Panc1 (cell line): ENCODE measurements at places on chromosomes 11 and 22. TPM values are rescaled to one million over a fixed set of nuclear protein-coding genes. Genes with fewer than 3 reads are reported as not detected.

DNA sequence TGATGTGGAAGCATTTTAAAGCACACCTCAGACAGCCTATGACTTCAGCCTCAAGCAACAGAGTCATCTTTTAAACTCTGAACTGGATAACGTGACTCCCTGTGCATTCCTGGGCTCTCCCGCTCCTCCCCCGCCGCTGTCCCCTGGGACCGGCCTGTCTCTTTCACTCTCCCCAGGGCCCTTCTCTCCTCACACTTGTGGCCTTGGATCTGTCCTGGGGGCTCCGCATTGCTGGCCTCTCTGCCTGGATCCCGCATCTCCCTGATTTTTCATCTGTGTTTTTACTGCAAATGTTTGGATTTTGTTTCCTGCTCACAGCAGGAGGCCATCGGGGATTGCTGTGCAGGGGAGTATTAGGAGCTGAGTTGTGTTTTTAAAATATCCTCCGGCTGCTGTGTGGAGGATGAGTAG lies 15.4 kb downstream of the C11orf24 start:
- H3K27me3 ChIP-seq = no peaks in the 10 kb centered on the region
- no peak for DNase-seq
- no peak overlapping the region for H3K27ac ChIP-seq
- H3K4me3 ChIP-seq = no peak overlapping the region
- H3K4me1 ChIP-seq = peaks cover 13% of the 10 kb centered on the region
- no peaks in the 10 kb centered on the region for H3K36me3 ChIP-seq

- H3K27me3 ChIP-seq = no peaks in the 10 kb centered on the region
- peak overlapping the region; percentile 98 for H3K4me3 ChIP-seq
- no peak for DNase-seq
- H3K4me1 ChIP-seq = peaks cover 24% of the 10 kb centered on the region
- peak overlapping the region; percentile 92 for H3K27ac ChIP-seq
- H3K36me3 ChIP-seq = peaks cover 18% of the 10 kb centered on the region
Measured at GRCh38 chr11:6480299-6480914, 724 bp downstream of the ARFIP2 start.

DNA sequence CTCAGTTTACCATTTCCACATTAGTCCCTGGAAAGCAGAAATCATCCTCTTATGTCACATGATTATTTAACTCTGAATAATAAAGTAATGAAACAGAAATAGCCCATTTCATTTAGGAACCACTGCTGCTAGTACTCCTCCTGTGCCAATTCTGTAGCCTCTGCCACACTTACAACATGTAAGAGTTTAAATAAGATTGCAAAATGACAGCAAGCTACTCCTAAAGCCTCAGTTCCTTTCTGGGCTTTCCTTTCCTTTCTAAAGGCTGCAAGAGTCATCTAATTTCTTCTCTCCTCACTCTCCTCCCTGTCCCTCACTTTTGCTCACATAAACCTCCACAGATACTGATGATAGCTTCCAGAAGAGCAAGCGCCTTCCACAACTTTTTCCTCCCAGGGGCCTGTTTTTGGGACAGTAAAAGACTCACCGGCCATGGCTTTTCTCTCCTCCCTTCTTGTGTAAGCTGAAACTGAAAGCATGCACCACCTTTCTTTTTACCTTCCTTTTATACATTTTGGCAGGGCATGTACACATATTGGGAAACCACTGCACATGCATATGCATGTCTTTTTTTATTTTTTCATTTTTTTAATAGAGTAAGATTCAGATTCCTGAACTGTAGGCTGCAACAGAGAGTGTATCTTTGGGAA lies 38.5 kb downstream of the CARD18 start:
- no peak overlapping the region for H3K4me3 ChIP-seq
- no peak for DNase-seq
- no peaks in the 10 kb centered on the region for H3K27me3 ChIP-seq
- H3K27ac ChIP-seq = no peak overlapping the region
- no peaks in the 10 kb centered on the region for H3K4me1 ChIP-seq
- H3K36me3 ChIP-seq = no peaks in the 10 kb centered on the region

HEPN1 gene
- total RNA-seq = not detected

- no peaks in the 10 kb centered on the region for H3K36me3 ChIP-seq
- H3K4me3 ChIP-seq = no peak overlapping the region
- no peak overlapping the region for H3K27ac ChIP-seq
- no peaks in the 10 kb centered on the region for H3K4me1 ChIP-seq
- H3K27me3 ChIP-seq = no peaks in the 10 kb centered on the region
Measured at GRCh38 chr22:25494774-25495173, 69.7 kb upstream of the GRK3 start.

- H3K4me3 ChIP-seq = no peak overlapping the region
- H3K36me3 ChIP-seq = no peaks in the 10 kb centered on the region
Measured at GRCh38 chr11:128021349-128022006, 565.9 kb downstream of the ETS1 start.

DNA sequence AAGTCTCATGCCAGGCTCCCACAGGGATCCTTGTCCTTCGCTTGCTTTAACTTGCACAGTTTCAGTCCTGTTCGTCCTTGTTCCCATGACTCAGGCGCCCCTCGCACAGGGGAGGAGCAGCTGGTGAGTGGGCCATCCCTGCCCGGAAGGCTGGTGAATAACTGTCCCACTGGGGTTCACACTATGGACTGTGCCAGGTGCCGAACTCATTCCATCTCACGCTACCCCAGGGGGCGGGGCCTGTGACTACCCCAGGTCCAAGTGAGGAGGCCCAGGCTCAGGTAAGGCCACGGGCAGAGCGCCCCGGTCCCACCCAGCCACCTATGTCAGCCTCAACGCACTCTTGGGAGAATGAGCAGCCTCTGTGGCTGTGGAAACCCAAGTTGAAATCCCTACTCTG lies 7.2 kb upstream of the CARD10 start:
- peaks cover 9% of the 10 kb centered on the region; the same call in 1 of the 2 replicates for H3K4me1 ChIP-seq
- H3K36me3 ChIP-seq = no peaks in the 10 kb centered on the region
- H3K4me3 ChIP-seq = no peak overlapping the region

SAA1 gene
- 7.9 TPM for total RNA-seq

GTSE1 gene
- 36.2 TPM for total RNA-seq

- no peak for DNase-seq
- no peaks in the 10 kb centered on the region for H3K27me3 ChIP-seq
- H3K36me3 ChIP-seq = no peaks in the 10 kb centered on the region
- no peaks in the 10 kb centered on the region for H3K4me1 ChIP-seq
Measured at GRCh38 chr22:35140879-35141745, 75.2 kb downstream of the ISX start.

UBQLNL gene
- total RNA-seq = 0.72 TPM

GRCh38 chr22:30830907-30831306 lies 136.2 kb downstream of the OSBP2 start:
- no peaks in the 10 kb centered on the region for H3K4me1 ChIP-seq
- no peaks in the 10 kb centered on the region for H3K27me3 ChIP-seq
- H3K27ac ChIP-seq = no peak overlapping the region

- H3K27ac ChIP-seq = no peak overlapping the region
- no peak overlapping the region for H3K4me3 ChIP-seq
- H3K27me3 ChIP-seq = no peaks in the 10 kb centered on the region
- H3K4me1 ChIP-seq = no peaks in the 10 kb centered on the region
- DNase-seq = peak; percentile 25
Measured at GRCh38 chr11:131033151-131033651, 116.9 kb upstream of the SNX19 start.

GRCh38 chr22:20211997-20212753 lies 55.9 kb downstream of the RTN4R start:
- DNase-seq = no peak
- H3K36me3 ChIP-seq = no peaks in the 10 kb centered on the region; the same call in 1 of the 2 replicates
- no peak overlapping the region for H3K27ac ChIP-seq
- no peak overlapping the region for H3K4me3 ChIP-seq
- H3K4me1 ChIP-seq = peaks cover under 1% of the 10 kb centered on the region
- no peaks in the 10 kb centered on the region for H3K27me3 ChIP-seq

GRCh38 chr11:121439337-121439736 lies 12.8 kb upstream of the SORL1 start:
- H3K4me3 ChIP-seq = no peak overlapping the region
- no peaks in the 10 kb centered on the region for H3K36me3 ChIP-seq
- no peaks in the 10 kb centered on the region; the same call in 1 of the 2 replicates for H3K27me3 ChIP-seq
- no peak overlapping the region for H3K27ac ChIP-seq
- no peak for DNase-seq

GRCh38 chr22:32979606-32980005 lies 78.6 kb downstream of the SYN3 start:
- H3K4me3 ChIP-seq = no peak overlapping the region
- no peaks in the 10 kb centered on the region for H3K4me1 ChIP-seq
- H3K36me3 ChIP-seq = no peaks in the 10 kb centered on the region

DNA sequence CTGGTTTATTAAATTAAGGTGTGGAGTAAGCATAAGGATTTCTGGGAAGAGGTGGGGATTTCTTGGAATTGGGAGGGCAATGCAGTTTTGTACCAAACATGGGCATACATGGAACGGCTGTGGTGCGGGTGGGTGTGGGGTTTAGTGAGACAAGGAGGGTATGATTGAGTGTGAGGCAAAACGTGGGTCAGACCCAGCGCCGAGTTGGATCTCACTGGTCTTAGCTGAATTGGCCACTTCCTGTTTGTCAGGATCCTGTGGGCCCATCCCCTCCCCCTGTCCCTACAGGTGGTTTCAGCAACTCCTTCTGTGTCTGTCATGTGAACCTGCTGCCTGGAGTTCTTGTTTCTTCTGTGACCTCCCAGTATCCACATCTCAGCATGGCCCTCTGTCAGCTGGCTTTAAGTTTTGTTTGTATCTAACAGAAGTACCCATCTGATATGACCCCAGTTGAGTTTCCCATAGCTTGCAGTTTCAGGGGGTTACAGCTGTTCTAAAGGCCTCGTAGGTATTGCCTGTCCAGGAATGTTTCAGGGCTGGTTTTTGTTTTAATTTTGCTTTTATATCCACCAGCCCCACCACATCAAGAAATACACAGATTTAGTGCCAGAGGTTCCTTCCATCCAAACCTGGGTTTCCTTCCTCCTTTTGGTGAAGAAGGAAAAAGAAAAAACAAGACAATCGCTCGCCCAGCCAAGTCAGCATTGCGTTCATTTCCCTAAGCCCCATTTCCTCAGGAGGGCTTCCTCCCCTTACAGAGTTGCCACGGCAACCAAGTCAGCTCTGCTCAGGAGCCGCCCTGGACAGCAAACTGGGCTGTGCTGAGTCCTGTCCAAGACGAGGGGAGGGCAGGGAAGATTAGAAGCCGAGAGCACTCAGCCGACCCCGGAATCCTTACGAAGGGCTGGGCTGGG lies 6.0 kb downstream of the APOL1 start:
- H3K27ac ChIP-seq = no peak overlapping the region
- no peaks in the 10 kb centered on the region for H3K36me3 ChIP-seq
- no peaks in the 10 kb centered on the region for H3K27me3 ChIP-seq

DNA sequence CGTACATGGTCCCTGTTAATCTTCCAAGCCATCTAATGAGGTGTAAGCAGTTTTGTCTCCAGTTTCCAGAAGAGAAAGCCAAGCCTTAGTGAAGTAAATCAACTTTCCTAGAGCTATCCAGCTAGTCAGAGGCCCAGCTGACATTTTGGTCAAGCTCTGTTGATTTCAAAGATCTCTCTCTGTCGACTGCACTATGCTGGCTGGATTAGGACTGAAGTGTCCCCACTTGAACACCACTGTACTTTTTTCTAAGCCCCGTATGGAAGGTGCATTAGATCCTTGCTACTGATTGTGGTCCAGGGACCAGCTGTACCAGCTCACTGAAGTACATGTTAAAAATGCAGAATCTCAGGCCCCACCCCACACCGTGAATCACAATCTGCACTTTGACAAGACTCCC lies 176.5 kb upstream of the NAV2 start:
- no peaks in the 10 kb centered on the region for H3K36me3 ChIP-seq
- DNase-seq = no peak

DNA sequence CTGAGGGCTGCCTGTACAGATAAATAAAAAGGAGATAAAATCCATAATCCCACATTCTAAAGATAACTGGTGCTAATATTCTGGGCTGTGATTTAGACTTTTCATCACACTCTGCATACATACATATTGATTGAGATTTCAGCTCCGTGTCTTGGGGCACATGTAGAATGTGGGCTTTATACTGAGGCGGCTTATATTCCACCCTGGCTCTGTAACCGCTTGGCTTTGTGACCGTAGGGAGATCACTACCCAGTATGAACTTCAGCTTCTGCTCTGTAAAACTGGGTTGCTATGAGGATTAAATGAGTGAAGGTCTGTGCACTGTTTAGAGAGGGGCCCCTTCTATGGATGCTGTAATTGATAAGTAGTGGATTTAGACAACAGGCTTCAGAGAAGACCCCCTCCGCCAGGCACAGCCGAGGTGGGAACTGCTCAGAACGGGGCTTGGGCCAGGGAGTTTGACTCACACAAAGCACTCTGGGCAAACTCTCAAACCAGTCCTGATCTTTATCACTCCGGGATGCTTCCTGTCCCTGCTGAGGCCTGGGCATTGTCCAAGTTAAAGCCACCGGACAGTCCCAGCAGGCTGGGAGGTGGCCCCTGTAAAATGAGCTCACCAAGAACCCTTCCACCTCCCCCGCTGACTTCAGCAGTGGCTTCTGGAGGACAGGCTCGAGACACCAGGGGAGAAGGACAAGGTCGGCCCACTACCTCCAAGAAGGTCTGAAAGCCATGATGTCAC lies 17.2 kb downstream of the KIAA1671 start:
- no peak for DNase-seq
- no peaks in the 10 kb centered on the region for H3K36me3 ChIP-seq
- peaks cover 63% of the 10 kb centered on the region for H3K4me1 ChIP-seq
- peak overlapping the region; percentile 23 for H3K4me3 ChIP-seq
- no peaks in the 10 kb centered on the region for H3K27me3 ChIP-seq
- peak overlapping the region; percentile 86 for H3K27ac ChIP-seq

DNA sequence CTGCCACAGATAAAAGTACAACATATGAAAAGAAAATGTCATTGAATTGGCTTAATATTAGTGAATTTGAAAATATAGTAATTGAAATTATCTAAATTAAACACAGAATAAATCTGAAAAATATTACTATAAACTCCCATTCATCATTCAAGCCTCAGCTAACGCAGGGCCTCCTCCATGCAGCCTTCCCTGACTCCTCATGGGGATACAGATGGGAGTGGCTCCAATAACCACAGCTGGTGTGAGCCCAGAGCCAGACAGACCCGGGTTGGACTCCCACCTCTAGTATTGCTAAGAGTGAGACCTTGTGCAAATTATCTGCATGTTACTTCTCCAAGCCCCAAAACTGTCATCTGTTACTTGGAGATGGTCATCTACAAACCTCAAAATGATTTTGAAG lies 44.9 kb downstream of the CSF2RB start:
- DNase-seq = no peak
- no peaks in the 10 kb centered on the region for H3K4me1 ChIP-seq
- H3K36me3 ChIP-seq = peaks cover 3% of the 10 kb centered on the region; the same call in 1 of the 2 replicates
- no peak overlapping the region for H3K4me3 ChIP-seq
- H3K27ac ChIP-seq = no peak overlapping the region

DNA sequence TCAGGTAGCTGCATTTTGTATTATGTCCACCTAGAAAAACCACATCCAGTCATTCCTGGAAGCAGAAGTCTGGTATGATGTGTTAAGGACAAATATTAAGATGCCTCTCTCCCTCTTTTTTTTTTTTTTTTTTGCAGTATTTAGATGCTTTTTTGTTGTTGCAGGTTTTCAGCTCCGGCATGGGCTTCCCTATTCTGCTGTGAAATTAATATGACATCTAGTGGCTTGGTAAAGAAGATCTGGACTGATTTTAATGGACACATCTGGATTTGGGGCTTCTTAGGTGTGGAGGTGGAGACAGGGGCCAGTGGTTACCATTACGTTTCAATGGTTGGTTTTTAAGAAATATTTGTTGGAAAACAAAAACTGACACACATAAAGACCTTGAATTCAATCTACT lies 47.5 kb upstream of the RASSF10 start:
- H3K4me3 ChIP-seq = no peak overlapping the region
- H3K27me3 ChIP-seq = peaks cover 2% of the 10 kb centered on the region; the same call in 1 of the 2 replicates
- no peaks in the 10 kb centered on the region for H3K4me1 ChIP-seq
- no peak overlapping the region for H3K27ac ChIP-seq
